ENCODE measurements at places on chromosomes 13 and 19. TPM values are rescaled to one million over a fixed set of nuclear protein-coding genes. Genes with fewer than 3 reads are reported as not detected.

- DNase-seq: no peak
These were observed 1.3 kb upstream of the EDNRB start for GRCh38 chr13:77919921-77920294.

DNA sequence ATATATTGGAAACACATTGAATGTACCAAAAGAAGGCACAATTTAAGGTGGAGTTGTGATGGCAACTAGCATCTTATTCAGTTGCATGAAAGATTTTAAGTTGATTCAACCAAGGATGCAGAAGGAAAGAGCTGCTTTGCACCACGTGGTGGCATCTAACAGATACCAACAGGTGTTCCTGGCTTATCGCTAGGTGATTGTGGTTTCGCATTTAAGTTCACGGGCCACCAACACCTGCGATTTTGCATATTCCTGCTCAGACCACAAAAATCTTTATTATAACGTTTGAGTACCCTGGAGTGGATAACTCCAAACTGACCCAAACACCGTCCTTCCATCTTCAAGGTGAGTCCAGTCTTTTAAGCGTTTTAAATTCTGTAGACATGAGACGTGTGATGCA lies 45.3 kb downstream of the RGCC start:
- DNase-seq: peak; percentile 40

Gene CYP2F1
- not detected for total RNA-seq

DNA sequence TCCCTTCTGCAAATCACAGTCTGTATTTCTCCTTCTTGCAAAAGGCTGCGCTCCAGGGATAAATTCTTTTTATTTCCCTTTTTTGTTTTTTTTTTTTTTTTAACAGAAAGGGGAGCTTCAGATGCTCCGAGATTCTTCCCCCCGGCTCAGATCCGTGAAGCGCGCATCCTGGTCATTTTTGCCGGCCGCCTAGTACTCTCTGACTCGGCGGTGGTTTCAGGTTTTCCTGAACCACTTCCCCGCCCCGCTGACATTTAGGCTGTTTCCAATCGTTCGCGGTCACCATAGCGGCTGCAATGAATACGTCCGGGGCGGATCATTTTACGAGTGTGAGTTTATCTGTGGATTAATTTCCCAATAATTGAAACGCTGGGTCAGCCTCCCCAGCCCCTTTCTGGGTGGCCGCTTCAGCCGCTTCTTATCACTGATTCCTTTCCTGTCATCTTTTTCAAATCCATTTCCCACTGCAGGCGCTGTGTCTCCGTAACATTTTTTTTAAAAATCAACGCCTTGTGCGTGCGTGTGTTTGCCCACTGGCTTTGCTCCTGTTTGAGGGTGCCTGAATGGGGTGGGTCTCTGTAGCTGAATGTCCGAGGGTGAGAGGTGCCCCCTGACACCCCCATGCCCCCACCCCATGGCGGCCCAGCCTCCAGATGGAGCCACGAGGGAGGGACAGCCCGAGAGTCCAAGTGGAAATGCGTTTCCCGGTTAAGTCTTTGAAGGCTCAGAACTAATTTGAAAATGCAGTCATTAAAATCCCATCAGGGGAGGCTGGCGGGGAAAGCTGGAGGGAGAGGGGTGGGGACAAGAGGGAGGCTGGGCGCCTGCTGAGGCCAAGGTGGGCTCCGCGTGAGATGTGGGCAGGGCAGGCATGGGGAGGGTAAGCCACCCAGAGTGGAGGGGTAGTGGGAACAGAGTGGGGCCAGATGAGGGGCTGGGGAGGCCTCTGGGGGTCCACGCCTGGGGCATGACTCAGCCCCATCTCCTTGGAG lies 10.6 kb downstream of the ONECUT3 start:
- peak; percentile 10 for DNase-seq

GRCh38 chr13:85140192-85140591 lies 659.0 kb downstream of the SLITRK6 start:
- DNase-seq: no peak

Gene PSG6
- not detected for total RNA-seq
